ENCODE measurements at places on chromosomes 3 and 15.

DNA sequence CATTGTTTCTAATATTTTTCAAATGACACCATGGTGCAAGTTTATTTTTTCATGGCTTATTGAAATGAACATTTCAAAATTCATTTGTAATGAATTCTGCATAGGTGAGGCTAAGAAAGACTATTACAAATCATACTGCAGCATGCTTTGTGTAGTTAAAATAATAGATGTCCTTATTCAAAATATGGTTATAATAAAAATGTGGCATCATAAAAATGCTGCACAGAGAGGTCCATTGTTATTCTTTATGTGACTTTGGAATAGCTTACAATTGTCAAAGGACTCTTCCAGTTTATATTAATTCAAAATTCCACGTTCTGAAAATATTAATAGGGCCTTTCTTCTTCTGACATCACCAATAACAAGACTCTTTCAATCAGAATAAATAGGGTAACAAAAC lies 222.7 kb downstream of the GAP43 start:
- no peak for DNase-seq

- no peak for DNase-seq
These were observed 99.5 kb downstream of the EPHB1 start for GRCh38 chr3:134894533-134894932.

DNA sequence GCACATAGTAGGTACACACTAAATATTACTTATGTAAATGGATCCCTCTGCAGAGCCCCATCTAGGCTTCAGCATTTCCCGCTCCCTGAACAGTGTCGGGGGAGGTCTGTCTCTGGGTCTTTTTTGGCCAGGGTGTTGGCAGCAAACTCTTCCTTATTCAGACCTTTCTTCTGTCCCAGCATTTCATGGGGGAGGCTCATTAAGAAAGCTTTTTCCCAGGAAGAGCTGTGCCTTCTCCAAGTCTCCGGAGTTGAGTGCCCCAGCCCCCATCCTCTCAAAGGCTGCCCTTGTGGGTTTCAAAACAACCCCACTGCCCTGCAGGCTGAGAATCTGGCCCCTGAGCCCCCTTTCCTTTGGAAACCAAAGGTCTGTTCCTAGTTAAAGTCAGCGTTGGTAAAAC lies 25.1 kb downstream of the SLC6A11 start:
- DNase-seq, result no peak

- no peak for DNase-seq
These were observed 240.6 kb upstream of the NAALADL2 start for GRCh38 chr3:174618368-174619080.

DNA sequence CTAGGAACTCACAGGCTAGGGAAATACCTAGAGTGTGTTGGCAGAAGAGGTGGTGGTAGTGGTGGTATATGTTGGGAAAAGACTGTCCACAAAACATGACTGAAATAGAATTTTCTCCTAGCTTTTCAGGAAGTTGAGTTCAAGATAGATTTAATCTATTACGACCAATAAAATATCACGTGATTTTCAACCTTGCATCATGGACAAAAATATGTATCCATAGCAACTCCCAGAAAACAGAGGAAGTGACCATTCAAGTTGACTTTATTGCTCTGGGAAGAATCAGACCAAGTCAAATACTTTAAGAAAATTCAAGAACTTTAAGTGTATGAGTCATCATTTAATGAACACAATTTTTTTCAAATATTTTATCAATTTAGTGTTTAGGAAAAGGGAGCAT lies 347.0 kb upstream of the ZNF385D start:
- DNase-seq, result no peak

- no peak for DNase-seq
These were observed 39.2 kb downstream of the SEMA3G start for GRCh38 chr3:52405601-52406110.

DNA sequence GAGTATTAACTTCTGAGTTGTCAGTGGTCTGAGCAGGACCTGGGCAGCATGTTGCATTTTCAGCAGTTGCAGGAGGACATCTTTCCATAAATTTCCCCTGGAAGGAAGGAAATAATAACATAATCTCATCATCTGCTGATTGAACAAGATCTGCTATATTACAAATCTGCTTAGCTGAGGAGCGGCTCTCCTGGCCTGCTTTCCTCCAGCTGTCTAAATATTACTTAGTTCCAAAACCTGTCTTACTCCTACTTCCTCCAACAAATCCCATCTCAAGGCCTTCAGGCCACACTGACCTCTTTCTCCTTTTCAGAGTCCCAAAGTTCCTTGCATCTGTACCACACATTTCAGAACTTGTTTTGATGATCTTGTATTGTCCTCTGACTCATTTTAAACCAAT lies 364.4 kb upstream of the MCTP2 start:
- no peak for DNase-seq

GRCh38 chr3:184391266-184391665 lies 11.4 kb downstream of the CHRD start:
- no peak for DNase-seq

DNA sequence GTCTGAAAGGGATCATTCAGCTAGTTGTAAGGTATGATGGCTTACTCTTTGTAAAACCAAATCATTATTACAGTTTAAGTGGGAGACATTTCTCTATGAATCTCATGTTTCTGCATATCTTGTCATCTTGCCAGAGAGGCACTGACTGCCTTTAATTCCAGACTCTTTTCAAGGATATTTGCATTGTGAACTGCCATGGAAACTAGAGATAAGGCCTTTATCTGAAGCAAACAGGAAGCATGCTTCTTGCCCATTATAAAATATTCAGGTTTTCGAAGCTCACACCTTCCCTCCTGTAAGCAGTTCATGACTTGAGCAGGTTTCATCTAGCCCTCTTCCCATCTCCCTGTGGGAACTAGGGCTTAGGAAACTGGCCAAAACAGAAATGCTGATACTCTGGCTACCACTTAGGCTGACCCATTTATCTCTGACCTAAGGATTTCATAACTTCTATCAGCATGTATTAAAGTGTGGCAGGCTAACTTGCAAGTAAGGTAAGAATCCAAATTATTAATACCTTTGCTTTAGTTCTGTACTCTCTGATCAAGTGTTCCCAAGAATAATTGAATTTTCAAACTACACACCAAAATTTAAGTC lies 326.6 kb upstream of the ALCAM start:
- no peak for DNase-seq

DNA sequence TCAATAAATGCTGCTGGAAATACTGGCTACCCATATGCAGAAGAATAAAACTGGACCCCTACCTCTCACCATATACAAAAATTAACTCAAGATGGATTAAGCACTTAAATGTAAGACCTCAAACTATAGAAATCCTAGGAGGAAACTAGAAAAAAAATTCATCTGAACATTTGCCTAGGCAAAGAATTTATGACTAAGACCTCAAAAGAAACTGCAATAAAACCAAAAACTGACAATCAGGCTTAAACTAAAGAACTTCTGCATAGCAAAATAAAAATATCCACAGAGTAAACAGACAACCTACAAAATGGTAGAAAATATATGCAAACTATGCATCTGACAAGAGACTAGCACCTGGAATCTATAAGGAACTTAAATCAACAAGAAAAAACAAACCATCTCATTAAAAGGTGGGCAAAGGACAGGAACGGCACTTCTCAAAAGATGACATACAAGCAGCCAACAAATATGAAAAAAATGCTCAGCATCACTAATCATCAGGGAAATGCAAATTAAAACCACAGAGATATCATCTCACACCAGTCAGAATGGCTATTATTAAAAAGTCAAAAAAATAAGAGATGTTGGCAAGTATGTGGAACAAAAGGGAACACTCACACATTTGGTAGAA lies 47.0 kb downstream of the MYO9A start:
- DNase-seq, result no peak

- DNase-seq, result no peak
These were observed 65.9 kb upstream of the PAQR5 start for GRCh38 chr15:69232765-69233164.

- no peak for DNase-seq
These were observed 12.6 kb upstream of the SPPL2A start for GRCh38 chr15:50778086-50778485.

- DNase-seq, result no peak
These were observed 68.0 kb downstream of the C3orf70 start for GRCh38 chr3:185084901-185085300.

DNA sequence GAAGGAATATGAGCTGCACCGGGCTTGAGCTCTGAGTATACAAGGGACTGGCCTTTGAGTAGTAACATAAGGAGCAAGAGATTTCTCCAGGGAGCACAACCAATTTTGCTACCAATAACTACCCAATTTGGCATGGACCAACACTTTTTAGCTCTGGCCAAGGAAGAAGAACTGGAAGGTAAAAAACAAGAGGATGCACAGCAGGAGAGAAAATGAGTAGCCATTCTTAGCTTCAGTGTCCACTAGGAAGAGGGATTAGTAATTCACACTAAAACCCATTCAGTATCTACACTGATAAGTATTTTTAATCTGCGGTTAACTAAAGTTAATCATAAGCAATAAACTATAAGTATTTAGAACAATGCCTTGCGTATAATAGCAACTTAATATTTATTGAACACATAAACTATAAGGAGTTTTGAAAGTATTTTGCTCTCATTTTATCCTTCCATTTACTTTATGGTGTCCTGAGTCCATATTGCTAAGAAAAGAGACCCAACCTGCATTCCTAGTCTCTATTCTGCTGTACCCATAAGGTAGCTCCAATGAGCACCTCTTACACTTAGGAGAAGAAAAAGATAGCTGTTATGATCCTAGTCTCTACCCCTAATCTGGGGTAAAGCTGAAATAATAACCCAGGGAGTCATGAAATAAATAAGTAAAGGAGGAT lies 268.9 kb downstream of the IGSF11 start:
- no peak for DNase-seq

DNA sequence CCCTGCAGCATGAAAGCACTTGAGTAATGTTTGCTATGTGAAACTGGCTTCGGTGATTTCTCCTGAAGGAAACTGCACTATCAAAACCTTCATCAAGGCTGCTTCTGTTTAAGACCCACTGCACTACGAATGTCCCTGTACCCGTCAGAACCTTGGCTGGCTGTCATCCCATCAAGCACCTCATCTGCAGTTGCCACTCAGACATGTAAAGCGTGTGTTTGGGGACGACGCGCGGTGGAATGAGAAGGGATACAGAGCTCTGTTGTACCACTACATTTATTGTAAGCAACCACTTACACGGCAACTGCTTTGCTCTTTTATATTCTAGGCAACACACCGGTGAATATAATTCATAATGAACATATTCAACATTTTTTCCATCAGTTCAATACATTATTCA lies 147.6 kb downstream of the TIGIT start:
- no peak for DNase-seq

DNA sequence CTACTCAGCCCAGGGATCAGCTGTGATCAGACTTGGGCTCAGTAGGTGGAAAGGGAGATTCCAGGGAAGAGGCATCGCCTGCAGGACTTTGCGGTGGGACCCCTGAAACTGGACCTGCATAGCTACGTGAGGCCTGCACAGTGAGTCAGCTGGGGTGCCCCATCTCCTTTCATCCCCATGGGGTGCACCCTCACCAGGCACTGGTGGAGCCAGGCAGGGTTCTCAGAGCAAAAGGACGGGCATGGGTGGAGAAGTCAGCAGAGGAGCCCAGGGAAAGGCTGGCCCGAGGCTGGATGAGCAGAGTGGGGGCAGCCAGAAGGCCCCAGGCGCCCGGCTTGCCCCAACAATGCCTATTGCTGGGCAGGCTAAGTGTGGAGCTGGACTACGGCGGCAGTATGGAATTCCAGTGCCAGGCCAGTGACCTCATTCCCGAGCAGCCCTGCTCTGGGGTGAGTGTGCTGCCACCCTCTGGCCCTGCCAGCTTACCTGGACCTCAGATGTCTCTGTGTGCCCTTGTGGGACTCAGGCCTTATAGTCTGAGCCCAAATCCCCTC lies 19.7 kb downstream of the ACAA1 start:
- no peak for DNase-seq

GRCh38 chr3:14531856-14532395 lies 8.2 kb downstream of the GRIP2 start:
- no peak for DNase-seq

DNA sequence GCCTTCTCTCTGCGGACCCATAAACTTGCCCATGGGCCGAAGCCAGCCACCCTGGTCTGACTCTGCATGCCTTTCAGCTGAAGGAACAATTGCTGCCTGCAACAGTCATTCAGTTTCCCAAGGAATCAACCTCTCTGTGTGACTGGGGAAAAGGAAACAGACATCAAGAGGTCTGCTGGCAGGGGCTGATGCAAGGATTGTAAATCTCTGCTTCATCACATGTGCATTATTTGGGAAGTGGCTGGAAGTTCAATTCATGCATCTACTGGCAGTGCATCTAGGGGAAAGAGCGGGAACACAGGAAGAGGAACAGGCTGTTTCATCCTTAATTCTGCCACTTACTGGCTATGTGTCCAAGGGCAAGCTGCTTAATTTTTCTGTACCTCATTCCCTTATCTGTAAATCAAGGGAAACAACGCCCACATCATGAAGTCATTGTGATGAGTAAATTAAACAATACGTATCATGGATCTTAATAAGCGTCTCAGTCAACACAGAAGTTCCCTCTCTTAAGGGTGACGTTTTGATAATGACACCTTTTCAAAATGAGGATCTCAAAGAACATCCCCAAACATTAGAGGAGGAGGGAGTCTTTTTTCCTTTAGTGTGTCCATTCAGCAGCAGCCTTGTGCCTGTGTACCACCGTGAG lies 17.4 kb upstream of the ADPGK start:
- DNase-seq, result no peak

- DNase-seq, result no peak
These were observed 39.0 kb upstream of the CBLB start for GRCh38 chr3:105907777-105908176.

DNA sequence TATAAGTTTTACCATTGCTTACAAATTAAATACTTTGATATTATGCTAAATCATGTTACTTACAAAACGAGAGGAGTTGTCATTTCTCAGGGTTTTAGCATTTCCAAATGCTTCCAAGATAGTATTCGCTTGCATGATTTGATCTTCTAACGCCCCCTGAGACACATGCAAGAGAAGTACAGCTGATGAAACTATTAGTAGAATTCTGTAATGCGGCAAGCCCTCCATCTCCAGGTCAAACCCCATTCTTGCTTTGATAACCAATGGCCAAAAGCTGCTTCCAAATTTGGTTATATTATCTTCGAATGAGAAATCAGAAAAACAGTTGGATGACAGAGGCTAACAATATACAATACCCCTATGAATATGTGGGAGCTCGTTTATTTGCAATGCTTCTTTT lies 14.7 kb downstream of the MYH15 start:
- no peak for DNase-seq

GRCh38 chr15:68797599-68798345 lies 22.9 kb downstream of the ANP32A start:
- no peak for DNase-seq

Data from stimulated activated CD8-positive, alpha-beta memory T cell treated with anti-CD3 and anti-CD28 coated beads, Interleukin-7, amount 100 ng/mL, for 4 hours (primary cell).